ENCODE measurements at places on chromosomes 3 and 15.

DNA sequence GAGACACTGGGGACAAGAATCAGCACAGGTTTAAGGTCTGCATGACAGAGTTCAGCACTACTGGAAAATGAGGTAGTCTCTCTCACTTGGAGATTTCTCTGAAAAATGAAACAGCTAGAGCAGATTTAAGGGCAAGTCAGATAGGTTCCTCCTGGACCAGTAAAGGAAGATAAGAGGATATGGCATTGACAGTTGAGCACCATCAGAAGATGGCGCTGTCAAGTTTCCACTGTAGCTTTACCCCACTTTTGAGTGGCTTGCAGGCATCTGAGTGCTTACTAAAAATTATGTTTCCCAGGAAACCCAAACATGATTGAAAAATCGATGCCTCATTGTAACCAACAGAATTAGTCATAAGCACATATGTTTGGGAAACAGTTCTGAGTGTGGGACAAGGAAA lies 407.2 kb upstream of the UBE2E2 start:
- DNase-seq = no peak

DNA sequence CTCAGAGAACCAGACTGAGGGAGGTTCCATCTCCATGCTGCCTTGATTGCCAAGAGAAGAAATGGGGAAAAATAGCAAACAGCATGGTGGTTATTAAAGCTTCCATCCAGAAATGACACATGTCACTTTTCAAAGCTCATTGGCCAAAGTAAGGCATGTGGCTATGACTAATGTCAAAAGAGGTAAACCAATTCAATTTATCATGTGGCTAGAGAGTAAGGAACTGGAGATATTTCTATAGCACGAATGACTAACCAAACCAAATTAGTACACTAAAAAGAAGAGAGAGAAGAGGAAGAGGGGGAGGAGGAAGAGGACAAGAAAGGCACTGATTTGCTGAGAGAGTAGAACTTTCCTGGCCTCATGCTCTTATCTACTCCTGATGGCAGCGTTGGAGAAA lies 115.2 kb upstream of the SLC6A11 start:
- DNase-seq = no peak

- DNase-seq = no peak
Measured at GRCh38 chr15:29962407-29962806, 120.3 kb upstream of the GOLGA8J start.

- no peak for DNase-seq
Measured at GRCh38 chr3:42055291-42055690, 35.9 kb upstream of the TRAK1 start.

DNA sequence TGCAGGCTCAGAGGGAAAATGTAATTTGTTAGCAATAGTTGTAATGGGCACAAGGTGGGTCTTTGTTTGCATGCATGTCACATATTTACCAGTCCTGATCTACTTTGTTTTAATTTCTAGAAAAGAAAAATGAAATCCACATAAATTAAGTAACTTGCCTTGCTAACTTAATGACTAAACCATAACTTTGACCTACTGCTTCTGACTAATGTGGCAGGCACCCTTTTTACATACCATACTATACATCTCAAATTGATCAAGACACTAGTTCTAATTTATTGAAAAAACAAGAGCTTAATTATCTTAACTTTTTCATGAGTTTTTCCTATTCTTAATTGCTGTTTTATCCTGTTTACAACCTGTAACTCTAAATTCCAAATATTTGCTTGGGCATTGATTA lies 93.2 kb downstream of the ATP11B start:
- DNase-seq = no peak

- peak; percentile 24 for DNase-seq
Measured at GRCh38 chr3:132253262-132253878, 63.8 kb upstream of the ACP3 start.

GRCh38 chr3:176663837-176664831 lies 533.1 kb downstream of the TBL1XR1 start:
- peak; percentile 4 for DNase-seq

DNA sequence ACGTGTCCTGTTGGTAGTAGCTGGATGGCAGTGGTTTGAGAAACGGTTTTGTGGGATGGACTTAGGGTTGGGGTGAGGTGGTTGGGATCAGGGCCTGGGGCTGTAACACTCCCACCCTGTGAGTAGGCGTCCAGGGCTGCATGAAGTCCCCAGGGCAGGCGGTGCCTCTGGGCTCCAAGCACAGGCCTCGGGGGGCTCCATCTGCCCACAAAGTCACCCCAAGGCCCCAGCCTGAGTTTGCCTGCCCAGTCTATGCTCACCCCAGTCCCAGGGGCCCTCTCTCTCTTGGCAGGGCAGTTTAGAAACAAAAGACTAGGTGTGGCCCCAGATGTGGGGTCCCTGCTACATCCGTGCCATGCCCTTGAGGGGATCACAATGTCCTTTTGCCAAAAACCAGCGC lies 86.9 kb upstream of the PRR23E start:
- DNase-seq = no peak

- DNase-seq = no peak
Measured at GRCh38 chr3:98705694-98706093, 57.4 kb upstream of the ST3GAL6 start.

DNA sequence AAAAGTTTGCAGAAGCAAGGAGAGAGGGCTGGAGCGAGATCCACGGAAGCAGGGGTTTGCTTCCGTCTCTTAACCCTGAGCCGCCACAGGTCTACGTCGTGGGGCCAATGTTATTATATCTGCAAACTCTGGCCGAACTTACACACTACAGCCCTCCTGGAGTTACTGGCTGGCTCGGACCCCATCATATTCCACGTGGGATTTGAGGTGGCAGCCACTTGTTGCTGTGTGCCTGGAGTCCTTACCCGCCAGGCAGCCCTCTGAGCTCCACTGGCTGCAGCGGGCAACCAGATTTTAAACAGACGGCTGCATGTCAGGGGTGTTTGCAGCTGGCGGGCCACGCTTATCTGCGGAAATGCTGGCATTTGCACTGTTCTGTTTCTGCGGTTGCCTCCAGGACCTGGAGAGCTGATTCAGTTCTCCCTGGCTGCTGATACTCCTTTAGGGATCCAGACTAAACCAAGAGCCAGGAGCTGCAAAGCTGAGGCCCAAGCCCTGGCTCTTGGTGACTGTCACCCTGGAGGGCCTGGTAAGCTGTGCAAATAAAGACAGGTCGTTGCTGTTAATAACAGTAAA lies 34.7 kb downstream of the TM2D3 start:
- no peak for DNase-seq

GRCh38 chr3:37752649-37753025 lies 109.0 kb upstream of the CTDSPL start:
- no peak for DNase-seq

- DNase-seq = no peak
Measured at GRCh38 chr3:72279068-72279604, 494.2 kb upstream of the PROK2 start.

GRCh38 chr3:105979961-105980360 lies 111.1 kb upstream of the CBLB start:
- no peak for DNase-seq

DNA sequence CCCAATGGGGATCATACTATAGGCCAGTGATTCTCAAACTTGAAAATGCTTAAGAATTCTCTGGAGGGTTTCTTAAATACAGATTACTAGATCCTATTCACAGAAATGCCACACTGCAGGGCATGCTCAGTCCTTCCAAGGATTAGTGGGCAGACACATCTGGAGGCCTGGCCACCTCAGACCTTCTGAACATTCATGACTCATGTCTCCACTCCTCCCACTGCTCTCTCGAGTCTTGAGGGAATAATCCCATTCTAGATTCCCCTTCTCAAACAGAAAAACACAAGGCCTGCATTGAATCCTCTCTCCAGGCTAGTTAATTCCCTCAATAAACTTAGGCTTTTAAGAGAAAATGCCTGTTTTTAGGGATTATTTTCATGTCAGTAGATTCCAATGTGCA lies 22.1 kb downstream of the ZNF621 start:
- DNase-seq = no peak

DNA sequence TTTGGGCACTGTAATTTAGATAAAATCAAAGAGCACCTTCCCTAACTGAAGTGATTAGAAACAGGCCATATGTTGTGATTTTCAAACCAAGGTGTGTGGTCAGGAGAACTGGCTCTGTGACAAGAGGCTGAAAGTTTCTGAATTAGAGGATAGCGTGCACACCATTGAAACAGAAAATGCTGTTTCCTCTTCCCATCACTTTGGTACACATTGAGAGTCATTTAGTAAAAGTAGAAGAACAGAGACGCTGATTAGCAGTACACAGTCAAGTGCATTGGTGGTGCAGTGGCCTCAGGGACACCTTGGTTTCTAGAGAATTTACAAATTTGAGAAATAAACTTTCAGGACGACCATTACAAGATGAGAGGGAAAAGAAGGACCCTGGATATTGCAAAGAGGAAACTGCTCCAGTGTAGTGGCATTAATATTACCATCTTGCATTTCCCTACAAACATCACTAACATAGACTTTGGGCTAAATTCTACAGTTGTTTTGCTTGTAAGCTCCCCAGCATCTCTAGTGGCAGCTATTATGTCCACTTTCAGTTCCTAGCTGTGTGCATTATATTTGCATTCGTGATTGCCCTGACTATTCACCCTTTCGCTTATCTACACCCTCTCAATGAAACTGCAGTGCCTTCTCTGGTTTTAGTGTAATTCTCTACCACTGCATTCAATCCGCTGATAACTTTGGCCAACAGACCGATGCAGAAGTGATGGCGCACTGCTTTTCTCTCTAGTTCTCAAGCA lies 728.1 kb upstream of the GRM7 start:
- DNase-seq = no peak

- no peak for DNase-seq
Measured at GRCh38 chr3:134576426-134576825, 74.4 kb downstream of the KY start.

GRCh38 chr3:172236771-172237742 lies 197.7 kb downstream of the FNDC3B start:
- no peak for DNase-seq

- no peak for DNase-seq
Measured at GRCh38 chr3:107847791-107848190, 243.0 kb downstream of the CD47 start.

GRCh38 chr15:101431301-101431700 lies 58.2 kb downstream of the PCSK6 start:
- DNase-seq = no peak

GRCh38 chr15:43270676-43271306 lies 4.1 kb upstream of the TGM5 start:
- no peak for DNase-seq

DNA sequence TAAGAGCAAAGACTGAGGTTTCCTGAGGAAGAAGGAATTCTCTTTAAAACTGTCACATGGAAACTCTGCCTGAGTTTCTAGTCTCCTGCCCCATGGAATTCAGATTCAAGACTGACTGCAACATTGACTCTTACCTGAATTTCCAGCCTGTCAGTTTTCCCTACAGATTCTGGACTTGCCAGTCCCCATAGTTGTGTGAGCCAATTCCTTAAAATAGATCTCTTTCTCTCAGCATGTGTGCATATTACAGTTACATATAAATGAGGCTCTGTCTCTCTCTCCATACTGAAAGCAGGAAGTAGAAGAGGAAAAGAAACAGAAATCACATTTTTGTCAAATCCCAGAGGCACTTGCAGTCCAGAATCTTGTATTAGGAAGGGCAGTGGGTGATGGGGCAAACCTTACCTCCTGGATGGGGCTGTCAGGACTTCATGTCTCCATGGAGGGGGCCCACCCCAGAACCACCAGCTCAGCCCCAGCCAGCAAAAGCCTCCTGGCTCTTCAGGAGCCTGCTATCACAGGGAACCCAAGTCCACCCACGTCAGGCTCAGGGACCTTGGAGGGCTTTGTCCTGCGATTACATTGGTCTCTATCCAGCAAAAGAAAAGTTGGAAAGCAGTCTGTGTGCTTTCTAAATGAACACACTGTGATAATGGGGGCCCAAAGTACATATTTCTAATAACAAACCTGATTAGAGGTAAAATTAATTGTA lies 18.8 kb upstream of the GOLGA8J start:
- no peak for DNase-seq

- DNase-seq = no peak
Measured at GRCh38 chr3:124063197-124063909, 71.4 kb upstream of the ROPN1 start.

GRCh38 chr15:30943654-30944335 lies 40.1 kb downstream of the FAN1 start:
- DNase-seq = no peak

DNA sequence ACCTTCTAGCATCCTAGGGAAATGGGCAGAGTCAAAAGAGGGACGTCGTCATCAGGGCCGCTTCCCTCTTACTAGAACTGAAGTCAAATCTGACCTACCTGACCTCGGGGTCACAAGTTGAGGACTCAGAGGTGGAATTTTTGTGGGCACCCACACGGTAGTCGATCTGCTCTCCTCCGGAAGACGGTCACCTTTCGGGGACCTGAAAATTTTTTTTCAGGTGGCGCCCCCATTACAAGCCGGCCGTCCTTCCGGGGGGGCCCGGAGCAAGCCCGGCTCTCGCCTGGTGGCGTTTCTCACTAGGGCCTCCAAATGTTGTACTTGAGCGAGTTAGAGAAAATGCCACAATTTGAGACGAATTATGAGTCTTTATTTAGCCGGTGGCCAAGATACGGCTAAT lies 157.5 kb upstream of the FRG2C start:
- DNase-seq = no peak

DNA sequence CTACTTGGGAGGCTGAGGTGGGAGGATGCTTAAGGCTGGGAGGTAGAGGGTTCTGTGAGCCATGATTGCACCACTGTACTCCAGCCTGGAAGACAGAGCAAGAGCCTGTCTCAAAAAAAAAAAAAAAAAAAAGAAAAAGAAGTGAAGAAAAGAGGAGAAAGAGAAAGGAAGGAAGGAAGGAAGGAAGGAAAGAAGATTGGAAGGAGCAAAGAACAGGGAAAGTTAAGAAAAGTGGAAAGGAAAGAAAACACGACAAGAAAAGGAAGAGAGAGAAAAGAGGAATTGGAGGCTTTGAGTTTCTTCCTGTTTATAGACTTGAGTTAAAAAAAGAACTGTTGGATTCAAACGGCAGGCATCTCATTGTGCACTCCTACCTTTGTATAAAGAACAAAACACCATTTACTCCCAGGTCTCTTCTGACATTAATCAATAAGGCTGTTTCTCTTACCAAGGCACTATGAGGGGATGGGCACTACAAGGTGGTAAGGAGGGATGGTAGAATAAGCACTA lies 73.5 kb downstream of the EDEM1 start:
- DNase-seq = no peak

DNA sequence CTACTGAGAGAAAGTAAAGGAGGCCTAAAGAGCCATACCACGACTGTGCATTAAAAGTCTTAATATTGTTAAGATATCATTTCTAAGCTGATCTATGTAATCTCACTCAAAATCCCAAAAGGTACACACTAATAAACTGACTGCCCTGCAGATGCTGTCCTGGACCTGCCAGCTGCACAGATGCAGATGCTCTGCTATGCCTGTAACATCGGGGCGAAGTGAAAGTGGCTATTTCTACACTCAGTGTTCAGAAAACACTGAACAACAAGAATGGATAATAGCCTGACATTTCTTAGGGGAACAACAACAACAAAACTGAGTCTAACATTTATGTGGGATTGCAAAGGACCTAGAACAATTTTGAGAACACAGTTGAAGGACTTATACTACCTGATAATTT lies 31.9 kb downstream of the RAD18 start:
- DNase-seq = no peak

DNA sequence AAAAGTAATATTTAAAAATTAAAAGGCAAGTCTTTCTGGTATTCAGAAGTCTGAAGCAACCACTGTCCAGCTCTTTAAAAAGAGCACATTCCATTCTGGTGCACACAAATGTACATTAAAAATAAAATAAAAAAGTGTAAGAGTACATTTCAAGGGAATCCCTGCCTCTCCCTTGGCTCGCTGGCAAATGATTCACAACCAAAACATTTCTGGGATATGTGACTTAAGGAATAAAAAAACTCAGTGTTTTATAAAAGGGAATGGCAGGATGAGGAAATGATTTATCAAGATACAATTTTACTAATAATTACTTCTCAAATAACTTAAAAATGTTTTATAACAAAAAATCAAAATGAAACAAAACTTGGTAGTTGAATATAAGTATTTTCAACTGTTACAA lies 23.8 kb upstream of the ANXA2 start:
- no peak for DNase-seq

Data from HuH-7.5 (cell line).